NCI-H1105 (cell line): ENCODE measurements at places on chromosomes 13 and 19.

GRCh38 chr19:1354970-1355567 is 28.6 kb upstream of the NDUFS7 start:
- DNase-seq: no peak

DNA sequence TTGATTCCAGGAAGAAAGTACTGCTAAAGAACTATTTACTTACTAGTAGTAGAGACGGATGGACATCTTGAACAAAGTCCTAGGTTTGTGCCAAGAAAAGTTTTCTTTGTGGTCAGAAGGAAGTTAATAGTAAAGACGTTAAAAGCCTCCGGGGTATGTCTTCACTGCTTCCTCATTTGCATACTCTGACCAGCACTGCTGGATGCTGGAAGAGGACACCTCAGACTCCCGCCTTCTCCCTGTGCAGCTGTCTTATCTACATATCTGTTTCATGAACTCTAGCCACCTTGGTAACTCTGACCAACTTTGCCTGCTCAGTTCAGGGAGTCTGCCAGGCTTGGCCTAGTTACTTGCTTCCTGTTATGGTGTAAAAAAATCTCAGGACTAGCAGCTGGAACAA is 1109.1 kb upstream of the MIR17HG start:
- no peak for DNase-seq

DNA sequence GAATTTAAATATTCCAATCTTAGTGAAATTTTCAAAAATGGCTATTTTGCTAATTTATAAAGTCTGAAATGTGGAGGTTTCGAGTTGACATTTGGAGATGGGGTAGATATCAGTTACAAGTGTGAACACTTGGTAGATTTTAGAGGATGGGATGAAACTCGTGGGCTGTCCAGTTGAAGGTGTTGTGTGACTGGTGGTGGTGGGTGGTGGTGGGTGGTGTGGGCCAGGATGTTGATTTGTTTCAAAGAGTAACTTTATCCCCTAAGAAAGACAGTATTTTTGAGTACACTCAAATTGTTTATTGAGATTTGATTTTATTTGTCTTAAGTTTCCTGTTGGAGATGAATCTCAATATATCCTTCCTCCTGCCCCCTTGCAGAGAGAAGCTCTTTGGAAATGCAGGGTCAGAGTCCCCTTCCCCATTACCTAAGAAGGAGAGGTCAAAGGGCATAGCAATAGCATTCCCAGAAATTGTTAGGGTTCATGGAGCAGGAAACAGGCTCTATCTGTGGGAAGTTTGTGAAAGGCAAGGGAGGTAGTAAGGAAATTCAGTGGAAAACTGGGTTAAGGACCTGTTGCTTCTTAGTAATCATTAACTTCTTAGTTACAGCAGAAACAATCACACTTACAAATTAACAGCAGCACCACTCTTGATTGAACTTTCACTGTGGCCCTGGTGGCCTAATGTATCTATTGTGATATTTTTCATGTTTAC is 133.6 kb upstream of the RNF113B start:
- no peak for DNase-seq

GRCh38 chr19:33394723-33395560 is 21.4 kb downstream of the CEBPG start:
- DNase-seq: no peak

DNA sequence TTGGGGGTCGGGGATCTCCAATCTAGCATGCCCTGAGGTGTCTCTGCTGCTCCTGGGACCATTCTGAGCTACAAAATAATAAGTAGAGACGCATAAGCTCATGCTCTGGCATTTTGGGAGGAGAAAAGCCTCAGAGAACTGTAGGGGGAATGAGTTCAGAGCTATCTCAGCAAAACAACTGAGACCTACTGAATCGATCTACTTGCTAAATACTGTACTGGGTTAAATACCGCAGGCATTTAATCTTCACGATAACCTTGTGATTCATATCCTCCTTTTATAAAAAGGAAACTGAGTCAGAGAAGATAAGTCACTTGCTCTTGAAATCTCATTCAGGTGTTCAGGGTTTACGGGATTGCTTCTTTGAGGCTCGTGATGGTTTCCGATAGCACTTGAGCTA is 468.1 kb downstream of the FGF9 start:
- no peak for DNase-seq

DNA sequence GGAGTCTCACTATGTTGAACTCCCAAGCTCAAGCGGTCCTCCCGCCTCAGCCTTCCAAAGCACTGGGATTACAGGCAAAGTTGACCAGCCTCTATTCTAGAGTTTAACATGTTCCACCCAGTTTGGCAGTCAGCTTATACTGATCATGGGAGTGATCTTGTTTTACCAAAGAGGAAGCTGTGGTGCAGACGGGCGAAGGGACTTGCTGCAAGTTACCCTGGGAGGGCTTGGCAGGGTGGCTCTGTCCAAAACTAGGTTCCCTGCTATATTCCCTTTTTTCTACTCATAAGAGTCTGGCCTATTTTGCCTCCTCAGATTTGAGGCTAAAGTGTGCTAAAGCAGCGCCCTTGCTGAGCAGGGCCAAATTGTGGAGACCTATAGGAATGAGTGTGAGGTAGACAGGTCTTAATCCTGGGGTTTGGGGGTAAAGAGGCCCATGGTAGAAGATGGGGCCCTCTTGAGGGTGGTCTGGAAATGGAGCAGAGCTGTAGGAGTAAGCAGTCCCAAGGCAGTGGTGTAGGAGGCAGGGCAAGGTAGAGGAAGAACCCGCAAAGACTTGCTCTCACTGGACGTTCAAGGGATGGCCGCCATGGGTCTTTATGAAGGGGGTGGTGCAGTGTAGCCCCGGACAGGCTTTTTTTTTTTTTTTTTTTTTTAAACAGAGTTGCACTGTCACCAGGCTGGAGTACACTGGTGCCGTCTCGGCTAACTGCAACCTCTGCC is 3.3 kb downstream of the RPS19 start:
- no peak for DNase-seq

GRCh38 chr19:7988307-7988706 is 17.1 kb downstream of the ELAVL1 start:
- no peak for DNase-seq

DNA sequence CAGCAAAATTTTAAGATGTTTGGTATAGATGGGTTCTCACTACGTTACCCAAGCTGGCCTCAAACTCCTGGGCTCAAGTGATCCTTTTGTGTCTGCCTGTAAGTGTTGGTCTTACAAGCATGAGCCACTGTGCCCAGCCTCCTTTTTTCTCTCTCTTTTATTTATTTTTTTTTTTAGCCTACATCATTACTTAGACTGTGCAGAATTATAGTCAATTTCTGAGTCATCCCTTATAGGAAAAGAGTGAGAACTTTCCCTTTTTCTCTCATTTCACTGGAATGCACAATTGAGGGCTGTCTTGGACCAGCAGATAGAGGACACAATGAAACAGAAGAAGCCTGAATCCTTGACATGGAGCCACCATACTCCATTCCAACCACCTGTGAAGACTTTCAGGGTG is 13.3 kb downstream of the TSKS start:
- no peak for DNase-seq

DNA sequence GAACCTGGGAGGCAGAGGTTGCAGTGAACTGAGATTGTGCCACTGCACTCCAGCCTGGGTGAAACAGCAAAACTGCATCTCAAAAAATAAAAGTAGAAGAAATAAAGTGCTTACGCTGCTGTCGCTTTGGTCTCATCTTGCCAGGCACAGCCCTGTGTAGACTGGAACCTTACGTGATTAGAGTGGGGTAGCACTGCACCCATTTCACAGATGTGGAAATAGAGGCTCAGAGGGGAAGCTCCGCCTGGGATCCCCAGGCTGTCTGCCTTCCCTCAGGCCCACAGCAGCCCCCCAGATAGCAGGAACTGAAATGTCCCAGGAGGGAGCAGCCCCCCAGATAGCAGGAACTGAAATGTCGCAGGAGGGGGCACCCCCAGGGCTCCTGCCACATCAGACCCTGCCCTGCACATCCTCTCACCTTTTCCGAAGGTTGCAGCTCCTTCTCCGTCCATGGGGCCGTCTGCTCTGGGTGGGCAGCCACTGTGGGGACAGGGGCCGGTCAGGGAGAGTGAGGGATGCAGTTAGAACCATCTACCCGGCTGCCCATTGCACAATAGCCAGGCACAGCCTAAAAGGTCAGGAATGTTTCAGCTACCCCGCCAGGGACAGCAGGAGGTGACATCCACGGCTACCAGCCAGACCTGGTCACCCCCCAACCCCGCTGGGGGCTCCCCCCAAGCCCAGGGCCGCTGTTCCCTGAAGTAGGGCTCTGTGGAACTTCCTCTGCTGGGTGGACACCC is 1.9 kb downstream of the PLIN4 start:
- DNase-seq: no peak

GRCh38 chr13:70520275-70521036 is 412.2 kb upstream of the KLHL1 start:
- DNase-seq: no peak

- no peak for DNase-seq
These were observed 487.3 kb downstream of the TSHZ3 start for GRCh38 chr19:30861919-30862318.

DNA sequence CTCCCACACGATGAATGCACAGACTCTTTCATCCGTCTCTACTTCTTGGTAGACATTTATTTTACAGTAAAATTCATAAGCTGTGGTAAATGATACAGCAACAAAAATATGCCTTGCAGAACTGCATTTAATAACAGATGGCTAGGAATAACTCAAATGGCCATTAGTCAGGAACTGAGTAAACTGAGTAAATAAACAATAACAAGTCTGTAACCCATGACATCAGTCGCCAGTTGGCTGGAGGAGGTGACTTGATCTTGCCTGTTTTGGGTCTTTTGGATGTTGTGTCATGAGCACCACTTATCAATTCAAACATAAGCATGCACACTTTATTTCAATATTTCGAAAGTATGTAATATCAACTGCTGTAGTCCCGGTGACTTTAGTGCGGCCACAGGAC is 632.6 kb upstream of the ARGLU1 start:
- no peak for DNase-seq

- no peak for DNase-seq
These were observed 6.5 kb upstream of the CCL25 start for GRCh38 chr19:8045872-8046568.

- no peak for DNase-seq
These were observed at the start of gene TNFRSF19 for GRCh38 chr13:23570099-23570920. TNFRSF19 (plus strand) TSS chr13:23570412; CDS start chr13:23590184, 19,772 bp downstream.

- no peak for DNase-seq
These were observed 4.4 kb upstream of the C19orf18 start for GRCh38 chr19:57978586-57979289.

DNA sequence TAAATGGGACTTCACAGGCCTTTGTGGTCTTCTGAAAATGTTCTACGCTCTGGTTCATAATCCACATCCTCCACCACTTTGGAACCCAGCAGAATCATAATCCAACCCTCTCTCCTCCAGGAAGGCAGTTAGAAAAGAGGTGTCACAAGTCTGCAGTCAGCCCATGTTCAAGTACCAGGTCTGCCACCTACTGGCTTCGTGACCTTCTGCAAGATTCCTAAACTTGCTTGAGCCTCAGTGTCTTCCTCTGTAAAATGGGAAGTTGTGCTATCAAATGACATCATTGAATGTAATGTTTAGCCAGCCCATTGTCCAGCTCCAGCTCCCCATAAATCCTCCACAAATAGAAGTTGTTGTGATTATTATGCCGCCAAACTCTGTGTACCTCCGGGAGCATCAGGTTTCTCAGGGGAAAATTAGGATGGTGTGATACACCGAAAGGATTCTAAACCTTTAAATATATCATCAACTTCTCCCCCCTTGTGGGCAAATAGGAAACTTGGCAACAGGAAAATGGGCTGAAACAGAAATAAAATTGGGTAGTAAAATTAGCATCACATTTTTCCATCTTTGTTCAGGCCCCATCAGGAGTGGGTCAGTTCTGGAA is 109.7 kb downstream of the NUFIP1 start:
- no peak for DNase-seq

GRCh38 chr19:35301961-35302360 is 10.0 kb downstream of the MAG start:
- no peak for DNase-seq

GRCh38 chr13:47168618-47169017 is 271.8 kb upstream of the HTR2A start:
- DNase-seq: no peak

- DNase-seq: no peak
These were observed 458 bp upstream of the ATP8A2 start for GRCh38 chr13:25371158-25371874.

- DNase-seq: no peak
These were observed 11.7 kb upstream of the CBLC start for GRCh38 chr19:44765949-44766335.

- no peak for DNase-seq
These were observed 106.9 kb downstream of the CYSLTR2 start for GRCh38 chr13:48760626-48761025.

- DNase-seq: no peak
These were observed 38.1 kb downstream of the HTR2A start for GRCh38 chr13:46858776-46859175.

GRCh38 chr19:23407616-23408133 is 12.4 kb upstream of the ZNF91 start:
- DNase-seq: no peak

GRCh38 chr13:69595181-69595580 is 512.4 kb upstream of the ATXN8OS start:
- DNase-seq: no peak

DNA sequence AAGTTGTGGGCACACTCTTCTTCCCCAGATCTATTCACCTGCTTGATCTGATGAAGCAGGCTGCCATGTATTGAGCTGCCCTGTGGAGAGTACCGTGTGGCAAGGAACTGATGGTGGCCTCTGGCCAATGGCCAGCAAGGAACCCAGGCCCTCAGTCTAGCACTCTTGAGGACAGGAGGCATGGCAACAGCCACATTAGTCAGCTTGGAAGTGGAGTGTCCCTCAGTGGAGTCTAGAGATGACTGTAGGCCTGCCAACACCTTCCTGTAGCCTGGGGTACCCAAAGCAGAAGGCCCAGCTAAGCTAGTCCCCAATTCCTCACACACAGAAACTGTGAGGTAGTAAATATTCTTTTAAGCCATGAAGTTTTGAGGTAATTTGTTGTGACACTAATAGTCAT is 412.5 kb downstream of the DACH1 start:
- no peak for DNase-seq

DNA sequence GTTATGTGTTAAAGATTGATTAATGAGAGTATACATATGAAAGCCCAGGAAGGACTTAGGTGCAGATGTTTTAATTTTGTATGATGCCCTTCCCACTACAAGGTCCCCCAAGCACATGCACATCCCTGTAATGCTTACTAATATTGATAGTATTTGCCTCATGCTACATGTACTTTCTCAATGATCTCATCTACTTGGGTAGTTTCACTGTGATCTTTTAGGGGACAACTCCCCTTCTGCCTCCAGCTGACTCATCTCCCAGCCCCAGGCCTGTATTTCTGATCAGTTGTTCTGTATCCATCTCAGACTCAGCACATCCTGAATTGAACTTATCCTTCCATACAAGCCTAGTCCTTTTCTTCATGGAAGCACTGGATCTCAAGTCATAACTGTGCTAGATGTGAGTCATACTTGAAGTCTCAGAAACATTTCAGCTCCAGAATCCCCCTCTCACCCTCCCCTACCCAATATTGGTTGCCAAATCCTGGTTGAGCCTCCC is 49.4 kb upstream of the INTS6 start:
- no peak for DNase-seq
